ENCODE measurements at places on chromosomes 16 and 17.

- no peak for DNase-seq
Observed at GRCh38 chr16:74700116-74700437, 585 bp downstream of the MLKL start.

GRCh38 chr16:29024278-29024677 is 39.4 kb downstream of the LAT start:
- no peak for DNase-seq

GRCh38 chr16:58107228-58107627 is 22.0 kb downstream of the CFAP20 start:
- no peak for DNase-seq

- no peak for DNase-seq
Observed at GRCh38 chr17:44773140-44773539, 14.4 kb downstream of the ADAM11 start.

All from activated T-cell treated with anti-CD3 and anti-CD28 coated beads, Interleukin-2, amount 50 U/mL, for 24 hours (primary cell).